ENCODE measurements at places on chromosomes 4 and X.

DNA sequence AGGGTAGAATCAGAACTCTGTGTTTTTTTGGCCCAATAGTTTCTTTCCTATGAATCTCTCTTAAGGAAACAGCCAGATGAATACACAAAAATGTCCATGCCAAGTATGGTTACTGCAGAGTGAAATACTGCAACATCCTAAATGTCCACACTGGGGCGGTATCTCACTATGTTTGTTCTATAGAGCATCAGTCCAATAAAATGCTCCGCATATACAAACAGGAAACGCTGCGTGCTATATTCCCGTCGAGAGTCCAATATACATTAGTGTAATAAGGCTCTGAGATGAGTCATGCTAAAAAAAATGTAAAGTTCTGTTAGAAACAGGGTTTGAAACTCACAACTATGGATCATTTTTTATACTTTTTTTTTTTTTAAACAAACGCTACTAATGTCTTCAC is 72.9 kb upstream of the ENOX2 start:
- peak; percentile 28 for DNase-seq

GRCh38 chrX:70054391-70054790 is 4.7 kb upstream of the AWAT2 start:
- no peak for DNase-seq

DNA sequence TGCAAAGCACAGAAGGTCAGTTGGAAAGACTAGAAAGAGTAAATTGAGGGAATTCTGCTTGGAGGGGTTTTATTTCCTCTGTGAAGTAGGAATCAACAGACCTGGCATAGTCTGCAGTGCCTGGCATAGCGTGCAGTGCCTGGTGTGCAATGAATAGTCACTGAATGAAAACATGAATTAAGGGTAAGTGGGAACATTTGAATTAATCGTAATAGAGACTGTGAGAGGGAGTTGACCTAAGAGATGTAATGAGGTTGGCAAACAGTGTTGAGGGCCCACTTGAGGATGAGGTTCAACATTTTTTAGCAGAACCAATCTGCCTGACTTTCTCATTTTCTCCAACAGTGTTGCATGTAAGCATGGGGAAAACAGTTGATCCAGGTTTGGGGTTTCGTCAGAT is 377.2 kb upstream of the FTHL17 start:
- DNase-seq, result no peak

GRCh38 chr4:33071535-33071934 is 2351.4 kb downstream of the PCDH7 start:
- DNase-seq, result no peak

DNA sequence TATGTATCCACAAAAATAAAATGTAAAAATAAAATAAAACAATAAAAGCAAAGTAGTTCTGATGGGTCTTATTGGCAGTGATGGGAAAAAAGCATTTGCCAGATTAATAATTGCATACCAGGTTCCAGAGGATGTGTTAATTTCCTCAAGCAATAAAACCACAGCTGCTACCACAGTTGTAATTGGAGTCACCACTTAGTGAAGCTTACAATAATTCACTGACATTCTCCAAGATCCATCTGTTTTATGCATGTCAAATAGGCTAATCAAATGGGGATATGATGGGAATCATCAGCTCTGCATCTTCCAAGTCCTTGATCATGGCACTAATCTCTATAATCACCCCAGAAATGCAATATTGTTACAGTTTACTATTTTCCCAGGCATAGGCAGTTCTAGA is 123.5 kb upstream of the EMCN start:
- no peak for DNase-seq

GRCh38 chr4:15659768-15660570 is 4.8 kb upstream of the FBXL5 start:
- no peak for DNase-seq

DNA sequence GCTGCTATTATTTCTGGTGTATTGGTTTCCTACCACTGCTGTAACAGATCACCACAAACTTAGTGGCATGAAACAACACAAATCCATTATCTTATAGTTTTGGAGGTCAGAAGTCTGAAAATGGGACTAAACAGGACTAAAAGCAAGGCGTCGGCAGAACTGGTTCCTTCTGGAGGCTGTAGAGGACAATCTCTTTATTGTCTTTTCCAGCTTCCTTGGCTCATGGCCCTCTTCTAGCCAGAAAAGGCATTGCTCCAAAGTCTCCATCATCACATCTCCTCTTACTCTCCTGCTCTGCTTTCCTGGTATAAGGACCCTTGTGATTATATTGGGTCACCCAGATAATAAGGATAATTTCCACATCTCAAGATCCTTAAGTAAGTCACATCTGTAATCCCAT is 121.9 kb downstream of the CLCN4 start:
- no peak for DNase-seq

- no peak for DNase-seq
Observed at GRCh38 chr4:121794505-121795188, 6.5 kb upstream of the EXOSC9 start.

- DNase-seq, result no peak
Observed at GRCh38 chr4:1187182-1187581, 14.8 kb upstream of the SPON2 start.

DNA sequence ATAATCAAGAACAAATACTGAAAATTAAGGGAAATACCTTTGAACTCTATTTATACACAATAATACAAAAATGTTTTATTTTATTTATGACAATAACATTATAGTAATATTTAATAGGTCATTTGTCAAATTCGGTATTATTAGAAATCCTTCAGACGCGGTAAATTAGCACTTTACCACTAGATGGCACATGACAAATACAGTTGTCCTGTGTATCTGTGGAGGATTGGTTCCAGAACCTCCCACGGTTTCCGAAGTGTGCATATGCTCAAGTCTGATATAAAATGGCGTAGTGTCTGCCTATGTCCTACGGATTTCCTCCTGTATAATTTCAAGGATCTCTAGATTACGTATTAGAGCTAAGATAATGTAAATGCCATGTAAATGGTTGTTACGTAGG is 8.1 kb upstream of the LINC00632 start:
- peak; percentile 4 for DNase-seq

DNA sequence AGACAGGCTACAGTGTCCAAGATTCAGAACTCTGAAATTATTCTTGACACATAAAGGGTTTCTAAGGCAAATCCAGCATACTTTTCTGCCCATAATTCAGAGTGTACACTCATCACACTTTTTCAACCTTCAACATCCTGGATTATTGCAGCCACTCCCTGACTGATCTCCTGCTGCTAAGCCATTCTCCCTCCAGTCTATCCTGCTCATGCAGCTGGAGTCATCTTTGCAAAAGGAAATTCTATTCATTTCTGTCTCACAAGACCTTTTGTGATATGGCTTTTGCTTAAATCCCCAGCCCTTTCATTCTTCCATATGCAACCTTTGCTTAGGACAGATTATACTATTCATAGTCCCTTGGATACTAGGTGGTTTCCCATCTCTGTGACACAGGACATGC is 236.1 kb upstream of the LDB2 start:
- no peak for DNase-seq

- no peak for DNase-seq
Observed at GRCh38 chrX:57227691-57228090, 58.8 kb upstream of the FAAH2 start.
